Stimulated activated CD8-positive, alpha-beta memory T cell treated with anti-CD3 and anti-CD28 coated beads, Interleukin-15, amount 100 ng/mL, for 24 hours (primary cell): ENCODE measurements at places on chromosomes 1 and 21.

GRCh38 chr1:63922848-63923247 is 149.0 kb downstream of the ROR1 start:
- DNase-seq, result no peak

- no peak for DNase-seq
Measured at GRCh38 chr1:71656902-71657301, 576.1 kb upstream of the ZRANB2 start.

DNA sequence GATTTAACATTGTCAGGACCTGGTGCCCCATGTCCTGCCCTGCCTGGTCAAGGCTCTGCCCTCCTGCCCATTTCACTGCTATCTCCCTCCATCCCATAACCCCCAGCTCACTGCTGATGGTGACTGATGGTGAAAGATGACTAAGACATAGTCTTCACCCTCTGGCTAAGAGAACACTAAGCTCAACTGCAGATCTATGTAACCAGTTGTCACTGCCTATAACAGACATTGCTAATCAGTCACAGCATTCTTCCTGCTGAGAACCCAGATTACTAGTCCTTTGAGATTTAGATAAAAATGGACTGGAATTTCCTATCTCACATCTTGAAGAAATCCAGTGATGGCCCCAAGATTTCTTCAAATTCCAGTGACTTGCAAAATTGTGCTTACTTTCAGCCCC is 8.0 kb upstream of the ZNF362 start:
- no peak for DNase-seq

DNA sequence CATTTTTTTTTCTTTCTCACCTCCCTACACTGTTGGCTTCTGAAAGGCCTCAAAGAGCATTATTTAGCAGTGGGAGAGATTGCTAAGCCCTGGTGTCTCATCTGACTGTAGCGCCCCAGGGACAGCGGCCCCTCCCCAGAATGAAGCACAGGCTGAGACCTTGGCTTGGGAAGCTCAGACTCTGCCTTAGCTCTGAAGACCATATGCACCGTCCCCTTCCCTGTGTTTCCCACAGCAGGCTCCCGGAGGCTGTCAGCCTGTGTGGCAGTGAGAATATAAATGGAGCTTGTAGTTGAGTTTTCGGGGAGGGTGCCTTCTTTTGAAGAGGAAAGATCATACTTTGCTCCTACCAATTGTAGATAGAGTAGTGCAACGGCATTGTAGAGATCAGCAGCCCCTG is 25.3 kb downstream of the SMYD2 start:
- DNase-seq, result no peak

- DNase-seq, result no peak
Measured at GRCh38 chr1:190376044-190376443, 101.6 kb downstream of the BRINP3 start.

DNA sequence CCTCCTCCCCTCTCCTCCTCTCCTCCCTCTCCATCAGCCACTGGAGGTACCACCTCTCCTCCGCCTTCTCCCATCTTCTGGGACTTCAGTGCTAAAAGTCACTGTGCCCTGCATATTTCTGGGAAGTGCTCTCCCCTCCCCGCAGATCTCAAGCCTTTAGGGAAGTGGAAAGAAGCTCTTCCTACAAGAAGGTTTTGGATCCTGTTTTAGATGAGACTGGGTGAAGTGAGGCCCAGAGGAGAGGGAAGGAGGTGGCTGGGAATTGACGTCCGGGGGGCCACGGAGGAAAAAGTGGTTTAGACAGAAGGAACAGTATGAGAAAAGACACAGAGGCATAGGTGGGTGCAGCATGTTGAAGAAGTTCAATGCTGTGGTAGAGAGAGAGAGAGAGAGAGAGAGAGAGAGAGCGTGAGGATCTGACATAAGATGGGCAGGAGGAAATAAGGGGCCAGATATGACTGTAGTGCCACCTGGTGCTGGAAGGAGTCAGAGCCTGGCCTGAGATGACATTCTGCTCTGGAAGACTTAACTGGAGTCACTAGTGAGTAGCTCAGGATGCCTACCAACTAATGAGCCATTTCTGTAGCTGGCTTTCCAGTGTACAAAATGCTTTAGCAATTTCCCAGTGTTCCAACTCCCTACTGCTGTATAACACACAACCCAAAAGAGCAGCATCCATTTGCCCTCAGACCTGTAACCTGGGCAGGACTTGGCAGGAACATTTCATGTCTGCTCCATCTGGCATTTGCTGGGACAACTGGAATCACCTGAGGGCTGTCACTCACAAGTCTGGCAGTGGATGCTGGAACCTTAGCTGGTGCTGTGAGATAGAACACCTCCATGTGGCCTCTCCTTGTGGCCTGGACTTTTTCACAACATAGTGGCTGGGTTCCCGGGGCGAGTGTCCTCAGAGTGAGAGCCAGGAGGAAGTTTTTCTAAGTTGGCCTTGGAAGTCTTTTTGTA is 16.6 kb upstream of the ZSCAN20 start:
- DNase-seq, result no peak
